ENCODE measurements at places on chromosomes 12 and 14.

GRCh38 chr14:29035134-29035533, 268.5 kb downstream of the FOXG1 start:
- DNase-seq, result no peak

DNA sequence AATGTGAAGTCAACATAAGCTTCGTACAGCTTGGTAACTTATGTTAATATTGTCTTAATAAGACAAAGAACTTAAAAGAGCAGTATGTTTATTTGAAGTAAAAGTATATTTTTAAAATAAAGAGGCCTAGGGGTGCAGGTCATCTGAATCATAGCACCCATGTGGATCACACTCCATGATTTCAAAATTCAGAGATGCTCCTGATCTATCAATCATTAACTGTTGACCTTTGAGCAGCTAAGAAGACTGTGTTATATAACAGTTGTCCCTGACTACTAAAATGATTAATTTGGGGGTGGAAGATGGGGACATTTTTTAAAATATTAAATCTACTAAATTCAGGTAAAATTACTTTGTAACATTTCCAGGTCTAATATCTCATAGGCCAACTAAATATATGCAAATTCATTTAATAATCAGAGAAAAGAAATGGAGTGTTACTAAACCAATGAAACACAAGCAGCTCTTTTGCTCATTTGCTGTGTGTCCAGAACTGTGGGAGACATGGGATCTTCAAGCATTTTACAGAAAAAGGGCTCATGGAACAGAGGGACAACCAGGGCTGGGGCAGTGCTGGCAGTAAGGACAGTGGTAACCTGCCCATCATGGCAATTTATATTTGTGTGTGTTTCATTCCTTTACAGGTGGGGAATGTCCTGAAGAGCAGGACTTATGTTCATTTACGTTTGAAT, 120.7 kb upstream of the PCED1B start:
- DNase-seq, result no peak

- DNase-seq, result no peak
Observed at GRCh38 chr12:62931477-62931876, 3.5 kb downstream of the PPM1H start.

GRCh38 chr14:90087433-90087832, 25.6 kb downstream of the KCNK13 start:
- DNase-seq, result no peak

- no peak for DNase-seq
Observed at GRCh38 chr12:68474467-68475204, 136.1 kb upstream of the RAP1B start.

DNA sequence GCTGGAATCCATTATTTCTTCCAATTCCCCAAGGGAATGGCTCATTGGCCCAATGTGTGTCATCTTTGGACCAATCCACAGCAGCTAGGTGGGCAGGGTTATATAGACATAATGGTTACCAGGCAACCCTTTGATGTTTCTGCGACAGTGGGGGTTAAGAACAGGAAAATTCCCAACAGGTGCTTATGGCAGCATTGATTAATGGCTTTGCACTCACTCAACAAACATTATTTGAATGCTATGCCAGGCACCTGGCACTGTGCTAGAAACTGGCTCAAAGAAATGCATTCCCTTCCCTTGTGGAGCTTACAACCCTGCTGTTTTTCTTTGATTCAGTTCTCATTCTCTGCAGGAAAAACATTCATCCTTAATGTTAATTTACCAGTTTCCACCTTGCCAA, 1221.0 kb downstream of the AACS start:
- no peak for DNase-seq

DNA sequence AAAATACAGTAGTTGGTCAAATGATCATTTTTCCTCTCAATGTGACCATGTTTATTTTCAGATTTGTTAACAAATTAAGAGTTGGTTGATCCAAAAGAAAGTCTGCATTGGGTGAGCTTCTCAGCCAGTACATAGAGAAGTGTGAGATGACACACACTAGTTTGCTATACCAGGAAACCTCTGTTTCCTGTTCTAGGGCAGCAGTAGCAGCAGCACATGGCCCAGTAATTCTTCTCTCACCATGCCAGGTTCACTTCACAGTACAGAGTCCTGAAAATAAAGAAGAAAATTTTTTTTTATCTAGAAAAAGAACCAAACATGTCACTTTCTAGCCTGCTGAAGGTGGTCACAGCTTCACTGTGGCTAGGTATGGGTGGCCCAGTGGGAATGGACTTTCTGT, 250.2 kb upstream of the OR4E1 start:
- no peak for DNase-seq

DNA sequence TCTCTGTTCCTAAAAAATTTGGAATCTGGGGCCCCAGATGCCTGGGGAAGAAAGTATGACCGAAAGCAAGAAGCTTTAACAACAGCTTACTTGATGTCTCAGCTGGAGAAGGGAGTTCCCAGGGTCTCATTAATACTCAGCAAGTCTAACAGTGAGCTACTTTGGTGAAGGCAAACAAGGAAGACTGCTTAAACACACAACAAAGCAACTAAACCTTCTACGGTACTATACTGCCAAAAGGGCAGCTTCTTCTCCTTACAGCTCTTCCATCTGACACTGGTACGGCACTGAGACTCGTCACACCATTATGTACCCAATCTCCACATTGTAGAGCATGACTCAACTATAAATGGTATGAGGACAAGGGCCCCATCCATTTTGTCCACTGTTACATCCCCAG, 213.0 kb downstream of the MED13L start:
- no peak for DNase-seq

- no peak for DNase-seq
Observed at GRCh38 chr12:117485984-117486839, 124.8 kb upstream of the NOS1 start.

DNA sequence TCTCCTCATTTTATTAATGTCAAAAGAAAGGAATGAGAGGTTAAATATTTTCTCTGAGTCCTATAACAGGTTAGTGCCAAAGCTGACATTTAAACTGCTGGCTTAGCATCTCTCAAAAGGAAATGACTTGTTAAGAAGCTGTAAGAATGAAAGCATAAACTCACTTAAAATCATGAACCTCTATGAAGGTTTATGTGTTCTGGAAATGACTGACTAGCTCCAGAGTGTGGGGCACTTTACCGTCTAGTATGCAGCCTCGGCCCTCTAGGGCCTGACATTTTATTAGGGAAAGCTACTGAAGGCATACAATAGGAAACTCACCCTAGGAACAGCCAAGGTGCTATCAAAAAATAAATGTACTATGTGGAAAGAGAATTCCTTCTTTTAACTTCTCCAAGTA, 35.1 kb downstream of the SPX start:
- no peak for DNase-seq

GRCh38 chr12:116306506-116306905, 29.0 kb upstream of the MED13L start:
- DNase-seq, result no peak

DNA sequence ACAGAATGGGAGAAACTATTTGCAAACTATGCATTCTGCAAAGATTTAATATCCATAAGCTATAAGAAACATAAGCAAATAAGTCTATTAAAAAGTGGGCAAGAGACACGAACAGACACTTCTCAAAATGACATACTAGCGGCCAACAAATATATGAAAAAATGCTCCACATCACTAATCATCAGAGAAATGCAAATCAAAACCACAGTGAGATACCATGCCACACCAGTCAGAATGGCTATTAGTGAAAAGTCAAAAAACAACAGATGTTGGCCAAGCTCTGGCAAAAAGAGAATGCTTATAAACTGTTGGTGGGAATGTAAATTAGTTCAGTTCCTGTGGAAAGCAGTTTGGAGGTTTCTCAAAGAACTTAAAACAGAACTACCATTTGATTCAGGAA, 121.3 kb downstream of the KCNMB4 start:
- DNase-seq, result no peak

GRCh38 chr12:27906127-27906500, 66.4 kb downstream of the PTHLH start:
- DNase-seq, result no peak

- no peak for DNase-seq
Observed at GRCh38 chr12:88579161-88579517, 1.1 kb downstream of the KITLG start.

DNA sequence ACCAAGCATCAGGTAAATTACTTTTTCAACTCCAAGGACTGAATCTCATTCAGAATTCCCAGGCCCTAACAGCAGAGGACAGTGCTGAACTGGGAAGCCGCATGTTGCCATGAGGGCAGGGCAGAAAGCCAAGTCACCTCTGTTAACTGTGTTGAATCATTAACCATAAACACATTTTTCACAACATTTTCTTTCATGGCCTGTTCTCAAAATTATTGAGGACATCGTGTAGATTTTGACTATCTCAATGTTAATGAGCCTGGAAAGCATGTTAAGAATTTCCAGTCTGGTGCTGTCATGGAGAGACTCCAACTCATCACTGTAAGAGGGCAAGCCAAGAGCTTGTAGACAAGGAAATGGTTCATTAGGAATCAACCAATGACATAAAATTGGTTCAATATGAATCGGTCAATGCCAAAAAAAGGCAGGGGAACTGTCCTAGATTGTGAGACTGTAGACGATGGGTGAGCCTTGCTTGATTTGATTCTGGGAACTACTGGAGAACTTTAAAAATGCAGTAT, 33.7 kb downstream of the CPM start:
- DNase-seq, result no peak

DNA sequence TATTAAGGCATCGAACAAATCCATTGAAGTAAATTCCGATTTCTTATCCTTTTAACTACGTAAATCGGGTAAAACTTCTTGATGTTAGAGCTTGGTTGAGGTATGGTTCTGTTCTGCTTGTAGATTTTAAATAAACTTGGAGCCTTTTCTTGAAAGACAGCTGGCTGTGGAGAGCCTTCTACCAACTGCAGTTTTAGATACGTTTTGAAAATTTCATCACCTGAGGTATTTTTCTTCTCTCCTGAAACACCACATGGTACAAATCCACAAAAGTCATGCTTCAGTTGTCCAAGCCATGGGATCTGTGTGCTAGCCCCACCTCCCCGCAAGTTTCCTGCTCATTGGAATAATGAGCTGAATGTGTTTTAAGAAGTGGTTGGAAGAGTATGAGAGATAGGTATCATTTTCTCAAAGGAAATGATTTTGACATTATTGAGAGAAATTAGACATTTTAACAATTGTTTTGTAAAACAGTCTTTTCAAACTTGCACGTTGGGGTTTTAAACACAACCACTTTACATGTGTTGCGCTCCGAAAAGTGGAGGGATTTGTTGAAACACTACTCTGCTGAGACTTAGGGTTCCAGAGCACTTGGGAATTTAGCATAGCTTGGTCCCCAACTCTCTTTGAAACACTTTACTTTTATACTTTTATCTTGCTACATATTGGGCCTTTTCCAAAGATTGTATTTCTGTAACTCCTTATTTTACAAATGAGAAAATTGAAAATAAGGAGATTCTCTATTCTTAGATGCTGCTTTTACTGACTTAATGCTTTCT, 1.4 kb downstream of the PPM1A start:
- DNase-seq, result no peak

- no peak for DNase-seq
Observed at GRCh38 chr14:37844614-37845013, 249.2 kb downstream of the TTC6 start.

- DNase-seq, result no peak
Observed at GRCh38 chr12:62194616-62195015, 65.6 kb upstream of the USP15 start.

DNA sequence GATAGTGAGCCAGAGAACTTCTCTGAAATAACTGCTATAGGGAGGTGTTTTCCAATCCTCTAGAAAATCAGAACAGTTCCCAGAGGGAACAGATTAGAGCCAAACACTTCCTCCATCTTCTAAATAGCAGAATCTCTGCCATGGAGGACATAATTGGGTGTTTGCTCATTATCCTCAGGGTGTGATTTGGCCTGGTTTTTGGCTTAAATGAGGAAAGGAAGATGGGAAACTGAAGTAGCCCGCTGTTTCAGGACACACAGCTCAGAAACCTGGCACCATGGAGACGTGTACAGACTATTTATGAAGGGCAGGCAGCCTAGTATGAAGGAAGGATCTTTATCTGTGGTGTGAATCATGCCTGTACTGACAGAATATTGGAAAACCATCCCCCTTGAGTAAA, 231.7 kb upstream of the PRKD1 start:
- no peak for DNase-seq

- no peak for DNase-seq
Observed at GRCh38 chr12:130715150-130715997, 725 bp downstream of the RIMBP2 start.

DNA sequence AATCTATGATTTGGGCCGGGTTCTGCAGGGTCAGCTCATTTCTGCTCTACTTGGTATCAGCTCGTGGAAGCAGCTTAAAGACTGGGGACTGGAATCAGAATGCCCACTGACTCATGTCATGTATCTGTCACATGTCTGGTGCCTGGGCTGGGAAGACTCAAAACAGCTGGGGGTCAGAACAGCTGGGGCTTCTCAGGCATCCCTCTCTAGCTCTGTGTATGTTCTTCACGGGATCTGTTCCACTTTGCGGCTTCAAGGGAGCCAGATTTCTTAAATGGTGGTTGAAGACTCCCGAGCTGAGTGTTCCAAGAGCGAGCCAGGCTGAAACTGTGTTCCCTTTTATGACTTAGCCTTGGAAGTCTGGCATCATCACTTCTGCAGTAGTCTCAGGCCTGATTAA, 11.9 kb downstream of the AEBP2 start:
- no peak for DNase-seq

GRCh38 chr12:31019976-31020375, 53.7 kb upstream of the DDX11 start:
- no peak for DNase-seq

- DNase-seq, result no peak
Observed at GRCh38 chr12:100576331-100577036, 3.0 kb downstream of the GAS2L3 start.

- DNase-seq, result no peak
Observed at GRCh38 chr12:55057481-55057880, 37.7 kb downstream of the NEUROD4 start.

GRCh38 chr12:12946686-12947355, 5.1 kb downstream of the GPRC5D start:
- DNase-seq, result no peak

GRCh38 chr14:23141706-23142444, 22.8 kb upstream of the CEBPE start:
- no peak for DNase-seq

DNA sequence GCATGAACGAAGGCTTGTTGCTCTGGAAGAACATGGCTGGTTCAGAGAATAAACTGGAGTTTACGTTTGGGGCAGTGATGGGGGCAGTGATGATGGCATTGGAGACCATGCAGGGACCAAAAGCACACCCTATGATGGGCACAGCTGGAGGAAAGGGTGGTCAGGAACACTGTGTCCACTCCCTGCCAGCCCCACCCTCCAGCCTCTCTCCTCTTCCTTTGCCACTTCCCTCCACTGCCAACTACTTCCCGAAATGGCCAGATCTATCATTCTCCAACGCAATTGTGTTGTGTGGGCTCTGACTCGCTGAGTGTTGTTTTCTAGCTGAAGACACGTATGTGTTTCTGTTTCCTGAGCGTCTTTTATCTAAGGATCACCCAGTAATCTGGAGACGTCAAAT, 39.3 kb upstream of the GSG1 start:
- DNase-seq, result no peak
